G401 (cell line): ENCODE measurements at places on chromosomes 2 and 18.

DNA sequence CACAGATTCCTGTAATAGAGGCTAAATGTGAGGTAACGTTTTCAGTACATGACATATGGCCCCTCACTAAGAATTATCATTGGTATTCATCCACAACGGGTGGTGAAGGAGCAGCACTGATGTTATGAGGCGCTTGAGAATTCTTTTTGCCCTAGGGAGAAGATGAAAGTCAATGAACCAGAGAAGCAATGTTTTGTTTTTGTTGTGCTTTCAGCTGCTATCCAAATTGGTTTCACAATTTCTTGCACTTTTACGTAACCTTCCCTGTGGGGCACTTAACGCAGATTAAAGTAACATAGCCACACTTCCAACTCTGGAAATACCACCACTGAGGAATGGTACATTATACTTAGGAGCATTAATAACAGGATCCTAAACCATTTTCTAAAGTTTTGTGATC is 13.3 kb upstream of the CCDC85A start:
- DNase-seq, result no peak

- DNase-seq, result no peak
These were observed 159.0 kb downstream of the TMX3 start for GRCh38 chr18:68555879-68556301.

DNA sequence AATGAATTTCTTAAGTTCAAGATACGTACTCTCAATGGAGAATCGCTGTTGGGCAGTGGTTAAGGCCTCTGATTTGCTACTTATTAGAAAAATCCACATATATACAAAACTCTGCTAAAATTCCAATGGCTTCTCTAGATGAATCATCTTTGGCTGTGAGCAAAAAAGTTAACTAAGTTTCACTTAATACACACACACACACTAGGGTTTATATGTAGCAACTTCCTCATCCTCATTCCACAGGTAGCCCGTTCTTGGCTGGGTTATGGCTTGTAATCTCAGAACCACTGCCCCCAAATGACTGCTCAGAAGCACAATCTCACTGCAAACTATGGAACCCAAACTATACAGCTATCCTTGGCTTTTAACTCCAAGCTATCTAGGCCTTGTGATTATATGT is 99.7 kb downstream of the SMAD2 start:
- no peak for DNase-seq

- DNase-seq, result no peak
These were observed 293.1 kb upstream of the ID2 start for GRCh38 chr2:8388781-8389180.

DNA sequence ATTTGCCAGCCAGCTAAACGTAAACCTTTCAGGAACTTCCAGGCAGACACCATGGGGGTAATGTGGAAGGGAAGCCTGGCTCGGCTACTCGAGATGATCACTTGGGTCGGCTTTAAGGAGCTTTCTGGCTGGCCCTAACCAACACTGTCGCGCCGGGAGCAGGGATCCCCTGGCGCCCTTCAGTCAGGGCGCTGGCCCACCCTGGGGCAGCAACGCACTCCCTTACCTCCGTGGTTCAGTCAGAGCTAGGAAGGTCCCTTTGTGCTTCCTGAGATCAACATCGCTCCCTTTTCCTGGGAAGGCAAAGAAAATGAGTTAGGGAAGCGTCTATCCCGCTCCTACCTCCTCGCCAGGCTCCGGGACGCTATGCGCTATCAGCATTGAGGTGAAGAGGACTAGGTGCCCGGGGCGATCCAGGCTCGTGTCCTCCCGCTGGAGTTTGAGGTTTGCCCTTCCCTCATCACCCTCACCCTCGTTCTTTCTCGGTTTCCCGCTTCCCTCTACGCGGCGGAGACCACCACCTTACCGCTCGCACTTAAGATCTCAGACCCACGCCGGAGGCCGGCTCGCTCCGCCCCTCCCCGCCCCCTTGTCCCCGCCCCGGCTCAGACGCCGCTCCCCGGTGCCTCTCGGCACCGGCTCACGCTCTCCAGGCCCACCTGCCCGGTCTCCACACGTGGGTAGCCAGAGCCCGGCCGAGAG is 449 bp upstream of the ATRAID start:
- DNase-seq, result no peak

- DNase-seq, result no peak
These were observed 677.6 kb upstream of the ID2 start for GRCh38 chr2:8004250-8004681.

- no peak for DNase-seq
These were observed 633 bp downstream of the BCL2 start for GRCh38 chr18:63318889-63319382.

- no peak for DNase-seq
These were observed 314.8 kb downstream of the MYCN start for GRCh38 chr2:16255120-16255519.

- no peak for DNase-seq
These were observed 193.7 kb downstream of the DNER start for GRCh38 chr2:229520691-229521096.

DNA sequence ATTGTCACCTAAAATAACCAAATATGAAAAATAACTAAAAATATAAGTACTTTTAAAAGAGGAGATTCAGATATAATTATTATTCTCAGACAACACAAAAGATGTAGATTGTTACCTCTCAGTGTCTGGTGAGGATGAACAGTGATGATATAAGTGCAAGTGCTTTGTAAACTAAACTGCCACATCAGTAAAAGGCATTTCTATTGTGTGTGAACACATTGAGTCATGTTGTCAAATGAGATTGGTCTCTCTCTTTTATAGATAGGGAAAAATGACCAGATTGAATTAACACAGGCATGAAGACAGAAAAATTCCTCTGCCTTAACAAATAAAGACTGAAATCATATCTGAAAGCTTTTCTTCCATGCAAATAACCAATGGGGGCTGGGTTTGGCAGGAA is 182.4 kb upstream of the TMEFF2 start:
- DNase-seq, result no peak

DNA sequence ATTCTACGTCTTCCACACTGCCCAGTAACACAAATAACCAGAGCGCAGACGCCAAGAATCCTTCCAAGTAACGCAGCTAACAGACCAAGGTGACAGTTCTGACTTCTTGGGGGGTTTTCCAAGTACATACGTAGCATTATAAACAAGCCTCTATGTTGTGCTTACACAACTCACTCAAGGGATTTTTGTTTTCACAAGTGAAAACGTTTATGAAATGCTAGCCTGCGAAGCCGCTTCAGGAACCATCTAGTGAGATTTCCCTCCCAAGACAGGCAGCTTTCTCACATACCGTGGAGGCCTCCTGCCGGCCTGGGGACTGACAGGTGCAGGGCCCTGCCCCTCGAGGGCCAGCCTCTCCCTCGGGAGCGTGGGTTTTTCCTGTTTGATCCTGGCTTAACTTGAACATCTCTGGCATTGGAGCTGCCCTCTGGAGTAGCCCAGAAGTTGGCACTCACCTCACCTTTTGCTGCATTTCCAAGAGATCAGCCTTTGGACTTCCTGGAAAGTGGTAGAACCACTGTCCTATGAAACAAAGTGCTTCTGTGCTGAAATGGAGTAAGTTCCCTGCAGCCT is 151.1 kb downstream of the MBP start:
- no peak for DNase-seq

- no peak for DNase-seq
These were observed 419.1 kb downstream of the SLC4A3 start for GRCh38 chr2:220046507-220046906.

DNA sequence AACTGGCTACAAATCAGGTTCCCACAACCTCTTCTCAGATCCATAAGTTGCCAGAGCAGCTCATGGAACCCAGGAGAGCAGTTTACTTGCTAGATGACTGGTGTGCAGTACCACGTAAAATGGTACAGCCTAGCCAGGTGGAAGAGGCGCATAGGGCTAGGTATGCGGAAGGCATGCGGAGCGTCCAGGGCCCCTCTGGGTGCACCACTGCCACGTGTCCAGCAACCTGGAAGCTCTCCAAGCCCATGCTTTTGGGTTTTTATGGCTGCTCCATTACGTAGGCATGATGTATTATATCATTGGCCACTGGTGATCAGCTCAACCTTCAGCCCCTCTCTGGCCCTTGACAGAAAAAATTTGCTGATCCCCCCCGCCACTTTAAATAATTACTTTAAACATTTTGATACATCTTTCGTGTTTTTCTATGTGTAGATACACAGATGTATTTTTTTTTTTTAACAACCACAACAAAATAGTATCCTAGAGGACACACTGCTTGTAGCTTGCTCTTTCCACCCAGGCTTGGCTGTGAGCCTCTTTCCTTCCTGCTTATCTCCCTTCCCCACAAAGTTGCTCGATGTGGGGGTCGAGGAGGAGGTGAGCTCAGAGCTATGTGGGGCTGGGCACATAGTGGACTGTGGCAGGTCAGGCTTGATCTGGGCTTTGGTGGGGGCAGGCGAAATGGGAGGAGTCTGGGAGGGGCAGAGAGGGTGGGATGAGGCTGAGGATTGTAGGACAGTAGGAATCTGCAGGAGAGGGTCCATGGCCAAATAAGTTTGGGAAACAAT is 65.4 kb upstream of the MCFD2 start:
- DNase-seq, result no peak

GRCh38 chr2:206408323-206409320 is 34.7 kb upstream of the ADAM23 start:
- no peak for DNase-seq

GRCh38 chr2:120759543-120760331 is 24.1 kb downstream of the GLI2 start:
- DNase-seq, result no peak

DNA sequence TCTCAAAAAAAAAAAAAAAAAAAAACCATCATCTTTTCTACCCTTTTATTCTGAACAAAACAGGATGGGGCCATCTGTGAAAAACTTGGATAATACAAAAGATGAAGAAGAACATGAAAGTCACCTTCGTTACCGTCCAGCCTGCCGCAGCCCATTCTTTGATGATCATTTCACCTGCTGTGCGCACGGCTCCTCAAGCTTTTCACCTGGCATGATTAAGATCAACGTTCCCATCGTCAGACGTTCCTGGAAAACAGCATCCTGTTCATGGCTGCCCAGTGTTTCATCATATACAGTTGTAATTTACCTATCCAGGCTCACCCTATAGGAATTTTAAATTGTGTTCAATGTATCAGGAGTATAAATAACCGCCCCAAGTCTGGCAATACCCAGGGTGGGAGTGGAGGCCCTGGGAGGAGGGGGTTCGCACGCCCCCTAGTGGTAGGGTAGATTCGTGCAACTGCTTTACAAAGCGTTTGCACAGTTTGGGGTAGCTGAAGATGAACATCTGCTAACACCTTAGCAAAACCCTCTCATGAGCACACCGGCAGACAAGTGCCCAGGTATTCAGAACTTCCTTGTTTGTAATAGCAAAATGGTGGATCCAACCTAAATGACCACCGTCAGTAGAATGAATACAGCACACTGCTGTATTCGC is 49.0 kb upstream of the GLI2 start:
- no peak for DNase-seq

- DNase-seq, result no peak
These were observed 244.1 kb downstream of the ACKR3 start for GRCh38 chr2:236813766-236814165.

DNA sequence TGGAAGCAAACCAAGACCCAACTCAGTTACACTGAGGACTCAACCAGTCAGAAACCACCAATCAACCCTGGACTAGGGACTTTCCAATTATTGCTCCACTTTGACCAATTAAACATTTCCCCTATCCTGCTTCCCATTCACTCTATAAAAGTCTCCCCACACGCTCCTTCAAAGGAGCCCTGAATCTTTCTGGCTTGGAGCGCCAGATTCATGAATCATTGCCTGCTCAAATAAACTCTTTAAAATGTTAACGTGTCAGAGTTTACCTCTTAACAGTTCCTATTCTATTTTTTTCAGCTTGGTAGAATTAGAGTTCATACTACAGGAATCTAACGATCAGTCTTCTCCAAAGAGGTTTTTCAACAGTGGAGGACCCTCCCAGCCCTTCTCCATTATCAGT is 20.7 kb upstream of the SULT1C2 start:
- no peak for DNase-seq

DNA sequence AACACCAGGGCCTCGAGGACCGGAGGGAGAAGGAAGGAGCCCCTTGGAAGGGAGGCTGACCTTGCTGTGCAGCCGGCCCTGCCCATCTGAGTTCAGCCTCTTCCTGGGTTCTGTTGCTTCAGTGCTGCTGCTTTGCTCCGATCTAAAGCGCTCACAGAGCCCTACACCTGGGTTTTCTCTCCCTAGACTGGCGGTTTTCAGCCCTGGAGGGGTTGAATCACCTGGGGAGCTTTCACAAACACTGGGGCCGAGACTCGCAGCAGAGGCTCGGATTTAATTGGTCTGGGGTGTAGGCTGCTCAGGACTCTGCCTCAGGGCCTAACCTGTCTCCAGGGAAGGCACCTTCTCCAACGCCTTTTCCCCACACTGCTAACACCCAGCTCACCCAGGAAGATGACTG is 40.9 kb upstream of the SMAD7 start:
- no peak for DNase-seq

- DNase-seq, result no peak
These were observed 53.7 kb downstream of the ROCK2 start for GRCh38 chr2:11290713-11291112.
